GM12864 (cell line): ENCODE measurements at places on chromosomes 5 and 9.

DNA sequence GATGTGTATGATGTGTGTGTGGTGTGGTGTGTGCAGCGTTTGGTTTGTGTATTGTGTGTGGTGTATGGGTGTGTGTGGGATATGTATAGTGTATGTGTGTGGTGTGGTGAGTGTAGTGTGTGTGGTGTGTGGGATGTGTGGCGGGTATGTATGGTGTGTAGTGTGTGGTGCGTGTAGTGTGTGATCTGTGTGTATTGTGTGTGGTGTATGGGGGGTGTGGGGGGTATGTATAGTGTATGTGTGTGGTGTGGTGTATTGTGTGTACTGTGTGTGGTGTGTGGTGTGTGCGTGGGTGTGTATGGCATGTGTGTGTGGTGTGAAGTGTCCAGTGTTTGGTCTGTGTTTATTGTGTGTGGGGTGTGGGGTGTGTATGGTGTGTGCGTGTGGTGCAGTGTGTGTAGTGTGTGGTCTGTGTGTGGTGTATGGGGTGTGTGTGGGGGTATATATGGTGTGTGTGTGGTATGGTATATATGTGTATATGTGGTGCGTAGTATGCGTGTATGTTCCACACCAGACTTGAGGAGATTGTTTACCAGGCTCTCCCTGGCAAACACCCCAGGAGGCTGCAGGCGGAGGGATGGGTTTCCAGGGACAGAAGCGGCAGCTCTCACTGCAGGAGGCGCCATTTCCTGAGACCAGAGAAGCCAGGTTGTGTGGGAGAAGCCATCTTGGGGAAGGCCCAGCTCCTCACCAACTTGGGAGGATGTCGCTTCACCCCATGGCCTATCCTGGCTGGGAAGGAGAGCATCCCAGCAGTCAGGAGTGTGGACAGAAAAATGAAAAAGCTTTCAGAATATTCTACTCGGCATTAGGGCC is 138.1 kb downstream of the NXNL2 start:
- no peak for DNase-seq

- DNase-seq = no peak
Measured at GRCh38 chr9:77125665-77126064, 51.7 kb upstream of the VPS13A start.

GRCh38 chr5:178382754-178383164 is 150.2 kb upstream of the PHYKPL start:
- no peak for DNase-seq

GRCh38 chr9:98989036-98990000 is 45.6 kb downstream of the COL15A1 start:
- no peak for DNase-seq

DNA sequence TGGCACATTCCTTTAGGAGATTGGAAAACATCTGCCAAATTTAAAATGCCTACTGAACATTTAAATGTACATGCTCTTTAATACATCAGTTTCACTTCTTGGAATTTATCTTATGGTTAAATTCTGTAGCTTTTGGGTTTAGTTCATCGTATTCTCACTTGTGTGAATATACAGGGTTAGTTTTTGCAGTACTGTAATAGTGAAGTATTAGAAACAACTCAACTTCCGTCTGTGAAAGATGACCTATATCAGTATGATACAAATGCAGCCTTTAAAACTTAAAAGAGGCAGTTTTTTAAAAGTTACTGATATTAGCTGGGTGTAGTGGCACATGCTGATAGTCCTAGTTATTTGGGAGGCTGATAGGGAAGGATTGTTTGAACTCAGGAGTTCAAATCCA is 57.2 kb downstream of the CDC42SE2 start:
- no peak for DNase-seq

GRCh38 chr9:107784235-107784958 is 294.8 kb upstream of the KLF4 start:
- no peak for DNase-seq

GRCh38 chr9:113853333-113853732 is 22.8 kb upstream of the ZNF618 start:
- no peak for DNase-seq

- DNase-seq = no peak
Measured at GRCh38 chr5:1388383-1388967, 43.6 kb upstream of the CLPTM1L start.

DNA sequence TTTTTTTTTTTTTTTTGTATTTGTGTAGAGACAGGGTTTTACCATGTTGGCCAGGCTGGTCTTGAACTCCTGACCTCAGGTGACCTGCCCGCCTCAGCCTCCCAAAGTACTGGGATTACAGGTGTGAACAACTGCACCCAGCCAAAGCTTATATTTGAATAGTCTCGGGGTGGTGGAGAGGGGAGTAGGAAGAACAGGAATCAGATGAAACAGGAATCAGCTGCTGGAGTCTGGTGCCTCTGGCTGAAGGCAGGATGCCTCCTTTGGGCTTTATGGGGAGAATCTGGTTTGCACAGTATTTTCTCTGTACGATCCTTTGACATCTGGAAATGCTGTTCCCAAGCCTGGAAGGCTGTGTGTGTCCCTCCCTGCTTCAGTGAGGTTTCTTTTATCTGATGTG is 10.9 kb downstream of the C5orf52 start:
- no peak for DNase-seq

DNA sequence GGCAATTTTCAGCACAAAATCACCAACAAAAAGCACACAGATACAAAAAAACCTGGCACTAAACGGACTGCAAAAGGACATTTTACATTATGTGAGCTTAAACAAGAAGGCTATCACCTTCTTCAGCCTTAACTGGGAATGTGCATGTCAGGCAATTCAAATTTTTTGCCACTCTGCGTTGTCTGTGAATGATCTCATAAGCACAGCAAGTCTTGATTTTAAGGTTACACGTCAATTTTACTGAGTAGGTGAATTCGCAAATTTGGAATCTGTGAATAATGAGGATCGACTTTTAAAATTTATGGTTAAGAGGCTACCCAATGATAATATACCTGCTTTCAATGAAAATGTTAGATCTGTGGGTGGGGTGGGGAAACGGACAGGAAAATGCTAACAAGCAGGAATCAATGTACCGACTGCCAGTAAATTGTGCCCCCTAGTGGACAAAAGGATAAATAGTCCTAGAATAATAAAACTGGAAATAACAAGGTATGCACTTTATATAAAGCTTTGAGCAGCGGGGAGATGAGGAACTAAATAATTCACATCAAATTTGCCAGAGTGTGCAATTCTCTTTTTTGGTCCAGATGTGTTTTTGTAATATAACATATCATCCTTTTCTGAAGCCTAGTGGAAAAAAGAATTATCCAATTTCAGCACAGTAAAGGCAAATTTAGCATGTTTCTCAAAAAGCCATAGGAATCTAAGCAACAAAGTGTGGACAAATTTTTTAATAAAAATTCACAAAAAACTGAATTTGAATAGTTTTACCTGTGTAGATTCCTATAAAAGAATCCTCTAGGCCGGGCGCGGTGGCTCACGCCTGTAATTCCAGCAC is 20.5 kb downstream of the EQTN start:
- no peak for DNase-seq
